Gastroesophageal sphincter (tissue), 4 donors: ENCODE measurements at places on chromosomes 16 and 17.

GRCh38 chr17:79800325-79801155 lies 3.7 kb upstream of the CBX8 start:
- H3K27ac ChIP-seq, result no peak overlapping the region
- no peak for ATAC-seq
- H3K36me3 ChIP-seq, result no peaks in the 10 kb centered on the region
- H3K4me1 ChIP-seq, result no peaks in the 10 kb centered on the region
- H3K27me3 ChIP-seq, result peaks cover 79% of the 10 kb centered on the region

GRCh38 chr16:3578610-3579551 lies 1.7 kb upstream of the NLRC3 start:
- no peak overlapping the region for H3K4me3 ChIP-seq
- H3K36me3 ChIP-seq, result no peaks in the 10 kb centered on the region
- no peaks in the 10 kb centered on the region for H3K4me1 ChIP-seq
- H3K27me3 ChIP-seq, result peaks cover 37% of the 10 kb centered on the region
- H3K27ac ChIP-seq, result no peak overlapping the region
- no peak for ATAC-seq

DNA sequence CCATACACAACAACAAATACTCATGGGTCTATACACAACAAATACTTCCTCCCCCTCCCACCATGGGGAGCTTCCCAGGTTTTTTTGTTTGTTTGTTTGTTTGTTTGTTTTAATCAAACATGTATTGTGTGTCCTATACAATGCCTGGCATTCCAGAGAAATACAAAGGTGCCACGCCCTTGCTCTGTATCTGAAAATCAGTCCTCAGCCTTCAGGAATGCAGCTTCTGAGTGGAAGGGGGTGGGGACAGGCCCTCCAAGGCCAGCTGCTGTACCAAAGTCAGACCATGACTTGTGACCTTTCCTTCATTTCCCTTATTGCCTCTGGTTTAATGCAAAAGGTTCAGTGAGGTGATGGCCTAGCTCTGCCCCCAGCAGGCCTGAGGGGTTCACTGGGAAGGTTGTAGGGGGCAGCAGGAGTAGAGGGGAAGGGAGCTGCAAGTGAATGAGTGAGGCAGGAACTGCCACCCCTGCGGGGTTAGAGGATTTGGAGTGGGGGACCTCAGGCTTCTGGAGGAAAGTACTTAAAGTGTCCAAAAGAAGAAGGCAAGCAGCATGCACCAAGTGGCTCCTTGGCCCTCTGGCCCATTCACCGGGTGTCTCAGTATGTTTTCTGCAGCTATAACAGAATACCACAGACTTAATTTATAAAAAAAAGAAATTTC lies 105.2 kb downstream of the CLEC16A start:
- H3K27me3 ChIP-seq, result no peaks in the 10 kb centered on the region
- no peaks in the 10 kb centered on the region for H3K4me1 ChIP-seq
- H3K36me3 ChIP-seq, result no peaks in the 10 kb centered on the region
- no peak for ATAC-seq
- no peak overlapping the region for H3K27ac ChIP-seq
- H3K4me3 ChIP-seq, result no peak overlapping the region

DNA sequence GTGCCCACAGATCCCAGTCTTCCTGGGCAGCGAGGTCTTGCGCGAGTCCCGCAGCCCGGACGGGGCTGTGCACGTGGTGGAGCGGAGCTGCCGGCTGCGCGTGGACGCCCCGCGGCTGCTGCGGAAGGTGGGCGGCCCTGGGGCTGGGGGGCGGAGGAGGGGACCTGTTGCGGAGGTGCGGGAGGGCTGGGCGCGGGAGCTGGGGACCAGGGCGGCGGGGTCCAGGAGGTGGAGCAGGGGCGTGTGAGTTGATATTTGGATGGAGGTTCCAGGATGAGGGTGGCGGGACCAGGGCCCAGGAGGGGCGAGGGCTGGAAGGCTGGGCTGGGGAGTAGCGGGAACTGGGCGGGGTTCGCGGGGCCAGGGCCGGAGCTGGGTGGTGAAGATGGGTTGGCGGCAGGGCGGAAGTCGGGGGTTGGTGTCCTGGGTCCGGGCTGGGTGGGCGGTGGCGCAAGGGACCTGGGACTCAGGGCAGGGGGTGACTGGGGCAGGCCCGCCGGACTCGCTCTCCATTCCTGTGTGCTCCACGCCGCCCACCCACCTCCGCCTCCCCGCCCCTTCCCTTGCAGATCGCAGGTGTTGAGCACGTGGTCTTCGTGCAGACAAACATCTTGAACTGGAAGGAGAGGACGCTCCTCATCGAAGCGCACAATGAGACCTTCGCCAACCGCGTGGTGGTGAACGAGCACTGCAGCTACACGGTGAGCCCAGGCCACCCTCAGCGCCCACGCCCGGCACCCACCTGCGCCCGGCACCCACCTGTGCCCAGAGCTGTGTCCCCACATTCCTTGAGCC lies 29.6 kb downstream of the SEC14L5 start:
- H3K4me1 ChIP-seq, result peaks cover 10% of the 10 kb centered on the region
- H3K36me3 ChIP-seq, result no peaks in the 10 kb centered on the region
- no peak overlapping the region for H3K4me3 ChIP-seq
- peaks cover 59% of the 10 kb centered on the region for H3K27me3 ChIP-seq
- no peak for ATAC-seq
- H3K27ac ChIP-seq, result no peak overlapping the region

- ATAC-seq, result peak; percentile 69
- peak overlapping the region; percentile 53 for H3K27ac ChIP-seq
- H3K4me1 ChIP-seq, result peaks cover 13% of the 10 kb centered on the region
- H3K36me3 ChIP-seq, result no peaks in the 10 kb centered on the region
- H3K27me3 ChIP-seq, result no peaks in the 10 kb centered on the region
- H3K4me3 ChIP-seq, result no peak overlapping the region
These were observed 3.4 kb downstream of the NOD2 start for GRCh38 chr16:50696575-50697420.

DNA sequence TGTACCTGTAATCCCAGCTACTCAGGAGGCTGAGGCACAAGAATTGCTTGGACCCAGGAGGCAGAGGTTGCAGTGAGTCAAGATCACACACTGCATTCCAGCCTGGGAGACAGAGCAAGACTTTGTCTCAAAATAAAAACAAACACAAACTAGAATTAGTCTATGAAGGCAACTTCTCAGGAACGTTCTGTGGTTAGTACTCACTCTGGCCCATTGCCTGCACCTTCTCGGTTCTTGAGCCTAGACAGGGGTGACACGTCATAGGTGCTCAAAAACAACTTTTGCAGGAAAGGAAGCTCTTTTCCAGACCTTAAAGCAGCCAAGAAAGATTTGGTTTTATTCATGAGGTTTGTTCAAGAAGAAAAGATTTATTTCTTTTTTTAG lies 22.3 kb upstream of the CNOT1 start:
- ATAC-seq, result no peak
- H3K4me1 ChIP-seq, result no peaks in the 10 kb centered on the region
- no peak overlapping the region for H3K27ac ChIP-seq
- no peaks in the 10 kb centered on the region for H3K36me3 ChIP-seq
- no peaks in the 10 kb centered on the region for H3K27me3 ChIP-seq
- H3K4me3 ChIP-seq, result no peak overlapping the region

- no peak overlapping the region for H3K4me3 ChIP-seq
- no peaks in the 10 kb centered on the region for H3K27me3 ChIP-seq
- H3K4me1 ChIP-seq, result no peaks in the 10 kb centered on the region
- H3K36me3 ChIP-seq, result no peaks in the 10 kb centered on the region
- ATAC-seq, result no peak
These were observed 29.8 kb upstream of the LCMT1 start for GRCh38 chr16:25081702-25082101.

DNA sequence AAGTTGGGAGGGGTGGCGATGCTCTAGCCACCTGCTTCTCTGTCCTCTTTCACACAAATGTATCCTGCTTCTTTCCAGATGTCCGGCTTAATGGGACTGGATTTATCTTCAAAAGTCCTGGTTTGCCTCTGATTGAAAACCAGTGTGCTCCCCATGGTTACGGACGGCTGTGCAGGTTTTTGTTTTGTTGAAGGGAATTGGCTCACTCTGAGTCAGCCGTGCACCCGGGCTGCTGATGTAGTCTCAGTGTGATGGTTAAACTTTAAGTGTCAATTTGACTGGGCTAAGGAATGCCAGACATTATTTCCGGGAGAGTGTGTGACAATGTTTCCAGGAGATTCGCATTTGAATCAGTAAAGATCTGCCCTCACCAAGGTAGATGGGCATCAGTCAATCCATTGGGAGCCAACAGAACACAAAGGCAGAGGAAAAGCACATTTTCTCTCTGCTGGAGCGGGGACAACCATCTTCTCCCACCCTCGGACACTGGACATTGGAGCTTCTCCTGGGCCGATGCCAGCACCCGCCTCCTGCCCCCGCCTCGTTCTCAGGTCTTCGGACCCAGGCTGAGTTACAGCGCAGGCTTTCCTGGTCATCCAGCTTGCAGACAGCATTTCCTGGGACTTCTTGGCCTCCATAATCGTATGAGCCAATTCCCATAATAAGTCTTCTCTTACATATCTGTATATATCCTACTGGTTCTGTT lies 126.9 kb upstream of the TNRC6C start:
- peaks cover 7% of the 10 kb centered on the region for H3K4me1 ChIP-seq
- ATAC-seq, result no peak
- H3K27ac ChIP-seq, result peak overlapping the region; percentile 76

GRCh38 chr17:64115822-64116534 lies 14.0 kb downstream of the ERN1 start:
- H3K4me1 ChIP-seq, result peaks cover 6% of the 10 kb centered on the region
- H3K4me3 ChIP-seq, result no peak overlapping the region
- no peak overlapping the region for H3K27ac ChIP-seq
- ATAC-seq, result peak; percentile 69
- no peaks in the 10 kb centered on the region for H3K27me3 ChIP-seq

GRCh38 chr16:30615358-30616091 lies 5.3 kb upstream of the ZNF689 start:
- no peak for ATAC-seq
- H3K27me3 ChIP-seq, result peaks cover 22% of the 10 kb centered on the region
- H3K4me1 ChIP-seq, result peaks cover 7% of the 10 kb centered on the region
- H3K36me3 ChIP-seq, result no peaks in the 10 kb centered on the region
- H3K4me3 ChIP-seq, result no peak overlapping the region

GRCh38 chr17:80652756-80653330 lies 108.2 kb downstream of the RPTOR start:
- no peak overlapping the region for H3K27ac ChIP-seq
- H3K4me3 ChIP-seq, result no peak overlapping the region
- no peaks in the 10 kb centered on the region for H3K36me3 ChIP-seq

DNA sequence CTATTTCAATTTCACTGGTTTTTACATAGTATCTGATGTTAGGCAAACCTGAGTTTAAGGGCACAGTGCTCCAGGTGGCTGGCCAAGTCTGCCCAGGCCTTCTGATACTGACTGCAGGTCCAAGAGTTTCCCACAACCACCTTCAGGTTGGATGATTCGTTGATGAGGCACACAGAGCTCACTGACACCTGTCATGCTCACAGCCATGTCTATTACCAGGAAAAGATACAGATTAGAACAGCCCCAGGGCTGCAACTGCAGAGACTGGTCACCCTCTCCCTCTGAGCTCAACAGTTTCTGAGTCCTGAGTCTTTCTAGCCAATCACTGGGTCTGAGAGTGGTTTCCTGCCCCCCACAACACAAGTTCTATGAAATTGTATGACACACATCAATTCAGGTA lies 37.2 kb downstream of the MEAK7 start:
- H3K27me3 ChIP-seq, result no peaks in the 10 kb centered on the region
- H3K36me3 ChIP-seq, result no peaks in the 10 kb centered on the region
- no peak overlapping the region for H3K4me3 ChIP-seq
- H3K4me1 ChIP-seq, result peaks cover 6% of the 10 kb centered on the region
